ENCODE measurements at places on chromosomes 13 and 19.
A peak's percentile ranks its signal among the peaks of the same experiment; 100 is the strongest.

DNA sequence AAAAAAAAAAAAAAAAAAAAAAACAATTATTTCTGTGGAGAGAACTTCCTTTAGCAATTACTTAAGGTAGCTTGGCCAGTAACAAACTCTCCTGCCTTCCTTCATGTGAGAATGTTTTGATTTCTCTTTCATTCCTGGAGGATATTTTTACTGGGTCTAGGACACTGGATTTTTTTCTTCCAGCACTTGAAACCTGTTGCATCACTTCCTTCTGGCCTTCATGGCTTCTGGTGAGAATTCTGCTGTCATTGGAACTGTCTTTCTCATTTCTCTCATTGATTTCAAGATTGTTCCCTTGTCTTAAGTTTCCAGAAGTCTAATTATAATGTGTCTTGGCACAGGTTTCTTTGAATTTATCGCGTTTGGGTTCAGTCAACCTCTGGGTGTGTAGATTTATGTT lies 19.3 kb upstream of the RAB20 start:
- no peak for DNase-seq

DNA sequence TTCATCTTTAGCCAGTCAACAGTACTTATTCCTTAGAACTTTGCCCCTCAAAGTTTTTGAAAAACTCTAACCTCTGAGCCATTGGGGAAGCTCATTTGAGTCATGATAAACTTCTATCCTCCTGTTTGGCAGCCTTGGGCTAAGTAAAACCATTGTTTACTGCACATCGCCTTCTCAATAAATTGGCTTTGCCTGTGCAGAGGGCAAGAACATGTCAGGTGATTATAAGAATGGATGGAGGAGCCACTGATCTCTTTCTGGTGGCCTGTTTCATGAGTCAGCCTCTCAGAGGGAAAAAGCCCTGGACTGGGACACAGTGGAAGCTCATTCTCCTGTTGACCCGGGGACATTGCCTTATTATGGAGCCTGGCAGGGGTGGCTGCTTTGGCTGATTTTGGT lies 19.4 kb upstream of the PSG4 start:
- no peak for DNase-seq

DNA sequence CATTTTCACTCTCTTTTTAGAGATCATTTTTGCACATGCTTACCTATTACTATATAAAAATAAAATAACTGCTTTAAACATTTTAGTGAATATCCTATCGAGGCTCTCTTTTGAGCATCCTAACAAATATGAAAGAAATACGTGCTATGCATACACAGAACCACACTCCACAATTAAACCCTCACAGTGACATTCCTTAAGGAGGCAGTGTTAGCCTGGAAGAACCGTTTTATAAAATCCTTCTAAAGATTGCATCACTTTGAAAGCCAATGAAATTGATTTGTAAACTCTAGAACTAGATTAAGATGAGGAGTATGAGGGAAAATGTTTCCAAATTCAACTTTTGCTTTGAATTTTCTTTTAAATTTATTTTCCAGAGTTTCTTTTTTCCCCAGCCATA lies 11.1 kb upstream of the ENOX1 start:
- DNase-seq, result no peak

DNA sequence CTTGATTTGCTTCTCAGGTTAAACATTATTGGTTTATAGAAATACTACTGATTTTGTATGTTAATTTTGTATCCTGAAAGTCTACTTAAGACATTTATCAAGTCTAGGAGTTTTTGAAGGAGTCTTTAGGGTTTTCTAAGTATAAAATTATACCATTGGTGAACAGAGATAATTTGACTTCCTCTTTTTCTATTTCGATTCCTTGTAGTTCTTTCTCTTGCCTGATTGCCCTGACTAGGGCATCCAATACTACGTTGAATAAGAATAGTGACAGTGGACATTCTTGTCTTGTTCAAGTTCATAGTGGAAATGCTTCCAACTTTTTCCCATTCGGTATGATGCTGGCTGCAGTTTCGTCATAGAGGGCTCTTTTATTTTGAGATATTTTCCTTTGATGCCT lies 807.5 kb upstream of the SLC10A2 start:
- no peak for DNase-seq

- no peak for DNase-seq
Measured at GRCh38 chr13:112132142-112132541, 65.2 kb downstream of the SOX1 start.

- DNase-seq, result no peak
Measured at GRCh38 chr13:59906413-59907049, 257.2 kb downstream of the DIAPH3 start.

DNA sequence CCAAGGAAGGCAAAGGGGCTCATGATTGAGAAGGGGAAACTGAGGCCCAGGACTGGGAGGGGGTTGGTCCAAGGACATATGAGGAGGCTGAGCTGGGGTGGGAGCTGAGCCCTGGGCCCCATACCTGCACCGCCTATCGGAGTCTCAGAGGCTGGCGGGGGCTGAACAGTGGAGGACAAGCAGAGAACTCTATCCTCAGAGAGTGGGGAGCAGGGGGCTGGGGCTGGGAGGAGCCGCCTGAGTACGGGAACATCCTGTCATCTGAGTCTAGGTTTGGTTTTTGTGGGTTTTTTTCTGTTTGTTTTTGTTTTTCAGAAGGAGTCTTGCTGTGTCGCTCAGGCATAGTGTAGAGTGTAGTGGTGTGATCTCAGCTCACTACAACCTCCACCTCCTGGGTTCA lies 6.2 kb downstream of the ARRDC2 start:
- no peak for DNase-seq

- no peak for DNase-seq
Measured at GRCh38 chr13:113785051-113786010, 26.3 kb downstream of the TMEM255B start.

DNA sequence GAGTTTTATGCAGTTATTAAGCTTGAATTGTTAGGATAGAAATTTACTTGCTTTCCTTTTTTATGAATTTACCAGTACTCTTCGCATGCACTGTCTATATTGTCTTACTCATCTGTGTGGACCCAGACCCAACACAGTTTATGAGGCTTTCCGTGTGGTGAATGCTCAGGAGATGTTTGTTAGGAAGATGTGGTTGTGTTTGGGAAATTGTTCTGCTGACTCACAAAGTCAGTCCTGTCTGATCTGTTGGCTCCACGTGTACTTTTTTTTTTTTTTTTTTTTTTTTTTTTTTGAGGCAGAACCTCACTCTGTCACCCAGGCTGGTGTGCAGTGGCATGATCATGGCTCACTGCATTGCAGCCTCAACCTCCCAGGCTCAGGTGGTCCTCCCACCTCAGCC lies 532.5 kb downstream of the LMO7 start:
- DNase-seq, result no peak

- DNase-seq, result no peak
Measured at GRCh38 chr13:40149611-40150274, 494.3 kb downstream of the COG6 start.

DNA sequence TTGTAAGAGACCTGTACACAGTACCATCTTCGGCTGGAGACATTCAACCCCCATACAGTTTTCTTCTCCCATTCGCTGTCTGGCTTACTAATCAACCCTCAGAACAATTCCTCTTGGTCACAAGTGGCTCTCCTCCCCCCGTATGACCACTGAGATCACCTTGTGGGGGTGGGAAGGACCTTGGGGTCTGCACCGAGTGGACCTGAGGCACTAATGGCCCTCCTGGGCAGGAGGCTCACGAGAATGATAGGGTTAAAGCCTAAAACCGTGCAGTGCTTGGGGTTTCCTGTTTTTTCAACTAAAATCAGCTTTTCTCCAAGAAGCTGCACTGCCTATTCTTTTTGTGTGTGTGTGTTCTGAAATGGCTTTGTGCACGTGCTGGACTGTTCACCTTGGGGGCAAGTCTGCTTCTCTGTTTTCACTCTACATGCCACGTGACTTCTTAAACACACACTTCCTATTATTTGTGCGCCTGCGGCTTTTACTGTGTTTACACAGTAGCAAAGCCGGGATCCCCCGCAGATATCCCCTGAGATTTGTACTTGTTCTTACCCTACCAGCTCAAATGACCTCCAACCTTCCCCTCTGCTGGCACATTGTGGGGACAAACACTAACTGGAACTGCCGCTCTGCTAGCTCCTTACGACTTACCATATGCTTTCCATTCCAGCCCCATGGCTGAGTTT lies 12.3 kb downstream of the RBM26 start:
- DNase-seq, result no peak

GRCh38 chr13:21232196-21232595 lies 55.7 kb downstream of the MRPL57 start:
- DNase-seq, result no peak

DNA sequence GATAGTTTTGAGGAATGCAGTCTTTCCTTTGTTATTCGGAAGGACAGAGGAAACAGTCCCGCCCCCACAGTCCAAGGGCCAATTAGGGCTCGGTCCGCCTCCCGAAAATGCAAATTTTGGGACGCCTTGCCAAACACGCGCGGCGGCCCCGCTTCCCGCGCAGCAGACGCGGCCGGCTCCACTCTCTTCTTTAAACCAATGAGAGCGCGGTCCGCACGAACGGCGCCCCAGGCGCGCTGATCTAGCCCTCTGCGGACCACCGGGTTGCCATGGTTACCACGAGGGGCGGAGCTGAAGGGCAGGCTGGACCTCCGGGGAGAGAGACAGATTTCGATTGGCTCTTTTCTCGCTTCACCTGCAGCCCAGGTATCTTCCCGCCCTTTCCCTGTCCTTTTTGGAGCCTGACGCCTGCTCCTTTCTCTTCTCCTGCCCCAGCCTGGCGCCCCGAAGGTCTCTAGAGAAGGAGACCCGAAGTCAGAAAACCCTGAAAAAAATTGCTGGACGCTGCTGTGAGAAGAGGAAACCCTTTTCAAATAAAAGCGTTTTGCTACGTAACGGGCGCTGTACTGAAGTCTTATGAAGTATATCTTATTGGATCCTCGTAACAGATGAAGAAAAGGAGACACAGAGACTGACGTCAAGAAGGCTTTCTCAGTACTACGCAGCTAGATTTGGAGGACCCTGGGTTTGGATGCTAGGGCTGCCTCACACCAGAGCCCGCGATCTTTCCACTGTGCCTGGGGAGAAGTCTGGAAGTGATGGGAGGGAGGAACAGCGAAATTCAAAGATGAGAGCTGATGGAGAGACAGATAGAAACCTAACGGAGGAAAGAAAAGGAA lies 2.0 kb downstream of the PTH2 start:
- peak; percentile 67 for DNase-seq

DNA sequence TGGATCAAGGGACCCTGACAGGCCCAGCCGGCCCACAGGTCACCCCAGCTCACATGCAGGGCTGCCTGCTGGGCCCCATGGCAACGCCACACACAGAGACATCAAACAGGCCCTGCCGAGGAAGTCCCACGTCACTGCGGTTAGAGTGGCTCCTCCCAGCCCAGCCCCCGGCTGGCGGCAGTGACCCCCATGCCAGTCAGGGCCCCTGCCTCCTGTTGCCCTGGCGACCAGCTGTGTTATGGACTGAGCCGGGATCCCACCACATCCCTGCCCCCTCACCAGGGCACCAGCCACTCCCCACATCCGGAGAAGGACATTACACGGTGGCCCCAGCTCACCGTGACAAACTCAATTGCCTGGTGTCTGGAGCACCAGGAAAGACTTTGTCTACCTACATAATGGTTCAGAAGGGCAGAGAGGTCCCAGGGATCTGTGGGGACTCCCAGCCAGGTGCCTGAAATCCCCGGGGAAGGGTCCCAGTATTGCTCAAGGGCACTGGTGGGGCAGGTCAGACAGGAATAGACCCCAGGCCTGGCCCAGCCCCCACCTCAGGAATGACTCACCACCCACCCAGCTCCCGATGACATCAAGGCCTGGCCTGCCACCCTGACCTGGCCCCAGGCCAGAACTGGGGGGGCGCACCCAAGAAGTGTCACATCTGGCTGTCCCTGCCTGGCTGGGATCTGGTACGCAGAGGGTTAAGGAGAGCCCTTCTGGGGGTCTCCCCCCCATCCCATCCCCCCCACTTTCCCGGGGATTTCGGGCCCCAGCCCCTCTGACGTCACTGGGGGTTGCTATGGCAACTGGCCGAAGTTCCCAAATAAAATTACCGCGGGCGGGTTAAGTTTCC lies 30.2 kb upstream of the NANOS3 start:
- peak; percentile 92 for DNase-seq
